ENCODE measurements at places on chromosomes 6 and 20.

DNA sequence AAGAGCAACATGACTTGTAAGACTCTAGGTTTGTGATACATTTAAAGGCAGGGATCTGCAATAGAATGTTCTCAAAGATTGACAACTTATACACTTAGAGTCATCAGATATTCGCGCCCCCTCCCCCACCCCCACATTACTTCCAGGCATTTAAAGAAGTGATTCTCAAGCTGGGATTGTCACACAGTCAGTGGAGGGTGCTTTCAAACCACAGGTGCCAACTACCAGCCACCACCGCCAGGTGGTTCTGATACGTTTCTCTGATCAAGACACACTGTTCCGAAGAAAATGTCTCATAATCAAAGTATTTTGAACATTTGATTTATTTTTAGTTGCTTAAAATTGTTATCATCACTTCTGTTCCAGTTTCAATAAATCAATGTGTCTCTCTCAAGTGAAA is 357.5 kb downstream of the ESR1 start:
- DNase-seq, result no peak

DNA sequence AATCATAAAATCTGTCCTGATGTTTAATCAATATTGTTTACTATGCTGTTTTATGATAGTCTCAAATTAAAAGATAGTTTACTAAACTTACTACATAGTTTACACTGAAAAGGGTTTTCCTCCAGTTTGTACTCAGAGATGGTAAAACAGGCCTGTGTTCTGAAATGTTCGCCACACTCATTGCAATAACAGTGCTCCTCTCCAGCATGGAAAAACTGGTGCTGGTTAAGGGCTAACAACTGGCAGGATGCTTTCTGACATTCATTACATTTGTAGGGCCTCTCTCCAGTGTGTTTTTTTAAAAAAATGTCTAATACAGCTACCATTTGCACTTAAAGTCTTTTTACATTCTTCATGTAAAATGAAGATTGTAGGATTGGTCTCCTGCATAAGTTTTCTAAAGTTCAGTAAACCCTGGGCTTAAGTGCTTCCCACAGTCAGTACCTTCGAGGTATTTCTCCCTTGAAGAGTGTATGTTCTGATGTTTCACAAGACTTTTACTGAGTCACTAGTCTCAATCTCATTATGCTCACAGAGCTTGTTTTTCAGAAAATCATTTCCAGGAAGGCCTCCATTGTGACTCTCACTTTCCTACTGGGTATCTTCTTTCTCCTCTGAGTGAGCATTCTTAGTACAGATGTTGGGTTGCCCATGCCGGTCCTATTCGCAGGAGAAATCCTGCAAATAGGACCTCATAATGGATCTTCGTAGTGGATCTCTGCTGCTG is 8.7 kb upstream of the ZSCAN12 start:
- DNase-seq, result peak; percentile 11

GRCh38 chr20:4688305-4688704 is 33.4 kb upstream of the PRND start:
- DNase-seq, result no peak

DNA sequence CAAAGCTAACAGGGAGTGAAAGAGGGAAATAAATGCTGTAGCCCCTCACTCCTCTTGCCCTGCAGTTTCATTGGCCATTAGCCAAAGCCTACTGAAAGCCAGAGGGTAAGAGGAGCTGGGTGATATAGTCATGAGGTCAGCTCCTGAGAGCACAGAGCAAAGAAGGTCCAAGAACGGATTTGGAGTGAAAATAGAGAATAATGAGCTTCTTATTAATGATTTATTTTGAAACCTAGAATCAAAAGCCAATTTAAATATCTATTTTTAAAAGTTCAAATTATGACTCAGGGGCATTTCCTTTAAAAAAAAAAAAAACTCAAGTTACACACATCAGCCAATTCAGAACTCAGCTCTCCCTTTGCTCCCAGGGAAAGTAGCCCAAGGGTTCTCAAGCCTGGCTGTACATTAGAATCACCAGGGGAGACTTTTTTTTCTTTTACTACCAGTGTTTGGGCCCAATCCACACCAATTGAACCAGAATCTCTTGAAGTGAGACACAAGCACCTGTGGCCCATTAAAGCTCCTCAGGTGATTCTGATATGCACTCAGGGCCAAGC is 79.1 kb downstream of the SNAP25 start:
- peak; percentile 56 for DNase-seq

- no peak for DNase-seq
Observed at GRCh38 chr20:34974246-34974645, 18.6 kb downstream of the MYH7B start.

DNA sequence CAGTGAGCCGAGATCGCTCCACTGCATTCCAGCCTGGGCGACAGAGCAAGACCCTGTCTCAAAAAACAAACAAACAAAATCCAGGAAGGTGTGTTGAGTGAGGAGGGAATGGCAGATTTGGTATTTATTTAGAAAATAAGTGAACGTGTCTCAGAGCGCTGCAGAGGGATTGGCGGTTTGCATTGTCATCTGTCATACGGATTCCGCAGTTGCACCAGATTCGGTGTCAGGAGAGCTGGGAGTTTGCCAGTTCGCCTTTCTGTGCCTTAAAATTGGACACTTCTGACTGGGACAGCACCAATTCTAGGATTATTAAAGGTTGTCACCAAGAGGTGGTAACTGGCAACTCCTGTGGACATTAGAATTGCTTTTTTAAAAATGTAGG is 912 bp downstream of the SNRNP48 start:
- DNase-seq, result peak; percentile 60

DNA sequence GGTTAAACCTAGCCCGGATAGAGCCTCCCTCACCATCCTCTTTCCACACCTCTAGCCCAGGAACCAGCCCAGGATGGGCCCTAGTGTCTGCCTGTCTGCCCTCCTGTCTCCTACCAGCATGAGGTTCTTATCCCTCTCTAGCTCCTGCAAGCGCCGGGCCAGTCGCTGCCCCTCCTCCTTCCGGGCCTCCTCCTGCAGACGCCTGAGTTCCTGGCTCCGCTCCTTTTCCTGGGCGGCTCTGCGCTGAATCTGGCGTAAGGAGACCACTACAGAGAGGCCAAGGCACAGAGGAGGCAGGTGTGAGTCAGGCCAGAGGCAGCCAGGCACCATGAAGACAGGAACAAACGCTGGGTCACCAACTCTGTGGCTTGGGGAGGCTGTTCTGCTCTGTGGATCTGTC is 4.3 kb upstream of the PSORS1C2 start:
- DNase-seq, result peak; percentile 93

DNA sequence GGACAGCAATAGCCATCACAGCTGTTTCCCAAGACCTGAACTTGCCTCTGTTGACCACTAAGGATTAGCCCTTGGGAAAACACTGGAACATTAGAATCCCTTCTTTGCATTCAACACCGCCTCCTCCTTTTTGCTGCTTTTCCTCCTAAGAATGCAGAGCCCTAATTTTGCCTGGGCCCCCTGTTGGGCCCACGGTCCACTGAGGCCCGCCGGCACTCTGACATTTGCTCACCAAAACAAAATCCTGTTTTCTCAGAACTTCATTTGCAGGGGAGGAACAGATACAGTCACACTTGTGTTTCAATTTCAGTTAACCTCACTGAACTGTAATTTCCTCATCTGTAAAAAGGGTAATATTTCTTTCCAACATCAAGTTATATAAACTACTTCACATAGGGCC is 116.0 kb upstream of the JARID2 start:
- DNase-seq, result no peak

- DNase-seq, result no peak
Observed at GRCh38 chr6:151629791-151630190, 136.0 kb downstream of the CCDC170 start.

GRCh38 chr20:47152068-47152467 is 204.4 kb downstream of the ZMYND8 start:
- no peak for DNase-seq

DNA sequence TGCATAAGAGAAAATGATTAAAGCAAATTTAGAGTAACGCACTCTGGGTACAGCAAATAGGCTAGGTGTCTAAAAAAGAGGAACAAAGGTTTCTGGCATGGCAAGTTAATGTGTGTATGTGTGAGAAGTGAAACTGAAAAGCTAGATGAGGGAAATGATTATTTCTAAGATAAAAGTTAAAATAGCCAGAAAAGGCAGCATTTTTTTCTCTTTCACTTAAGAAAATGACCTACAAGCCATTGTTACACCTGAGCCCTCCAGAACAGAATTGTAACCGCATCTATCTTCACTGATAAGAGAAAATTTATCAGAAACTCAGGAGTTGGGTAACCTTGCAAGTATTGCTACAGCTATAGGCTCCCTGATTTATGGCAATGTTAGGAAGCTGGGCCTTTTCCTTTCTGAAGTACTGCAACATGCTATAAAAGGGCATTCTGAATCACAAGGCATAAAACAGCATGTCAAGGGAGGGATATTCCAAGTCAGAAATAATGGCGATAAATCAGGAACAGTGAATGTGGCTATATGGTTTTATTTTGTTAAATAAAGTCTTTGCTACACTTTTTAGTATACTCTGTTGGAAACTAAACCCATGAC is 395.3 kb downstream of the TBC1D32 start:
- no peak for DNase-seq

DNA sequence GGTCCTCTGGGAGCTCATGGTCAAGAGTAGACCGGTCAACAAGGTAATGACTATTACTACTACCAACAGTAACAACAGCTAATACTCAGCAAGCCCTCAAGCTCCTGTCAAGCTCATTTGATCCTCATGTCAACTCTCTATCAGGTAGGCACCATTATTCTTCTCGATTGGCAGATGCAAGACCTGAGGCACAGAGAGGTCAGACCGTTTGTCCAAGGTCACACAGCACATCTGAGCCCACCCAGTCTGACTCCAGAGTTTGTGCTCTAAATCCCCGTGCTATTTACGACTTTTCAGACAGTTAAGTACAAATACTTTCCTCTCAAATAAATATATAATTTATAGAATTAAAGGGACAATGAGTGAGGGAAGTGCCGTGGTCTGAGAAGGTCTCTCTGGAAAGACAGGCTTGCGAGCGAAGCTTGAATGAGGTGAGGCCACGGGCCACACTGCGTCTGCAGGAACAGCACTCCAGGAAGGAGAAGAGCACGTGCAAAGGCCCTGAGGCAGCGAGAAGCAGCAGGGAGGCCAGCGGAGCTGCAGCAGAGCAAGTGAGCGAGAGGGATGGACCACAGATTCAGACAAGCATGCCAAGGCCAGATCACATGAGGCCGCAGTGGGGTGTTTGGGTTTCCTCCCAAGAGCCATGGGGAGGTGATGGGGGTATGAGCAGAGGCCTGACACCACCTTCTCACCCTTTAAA is 117.3 kb downstream of the PREX1 start:
- no peak for DNase-seq

DNA sequence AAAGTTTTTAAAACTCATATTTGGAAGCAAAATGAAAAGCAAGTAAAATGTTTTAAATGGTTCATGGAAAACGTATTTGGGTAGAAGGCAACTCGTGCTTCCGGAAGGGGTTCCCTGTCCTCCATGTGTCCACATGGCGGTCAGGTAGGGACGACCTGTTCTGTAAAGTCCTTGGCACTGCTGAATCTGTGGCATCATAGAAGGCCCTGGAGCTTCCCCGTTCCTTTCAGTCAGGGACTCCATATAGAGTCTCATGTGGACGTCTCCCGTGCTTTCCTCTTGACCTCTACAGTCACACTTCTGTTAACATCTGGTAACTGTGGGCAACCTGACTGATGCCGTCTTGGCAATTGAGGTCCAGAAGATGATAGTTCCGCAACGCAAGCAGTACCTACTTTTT is 11.4 kb downstream of the DYNLT1 start:
- no peak for DNase-seq

DNA sequence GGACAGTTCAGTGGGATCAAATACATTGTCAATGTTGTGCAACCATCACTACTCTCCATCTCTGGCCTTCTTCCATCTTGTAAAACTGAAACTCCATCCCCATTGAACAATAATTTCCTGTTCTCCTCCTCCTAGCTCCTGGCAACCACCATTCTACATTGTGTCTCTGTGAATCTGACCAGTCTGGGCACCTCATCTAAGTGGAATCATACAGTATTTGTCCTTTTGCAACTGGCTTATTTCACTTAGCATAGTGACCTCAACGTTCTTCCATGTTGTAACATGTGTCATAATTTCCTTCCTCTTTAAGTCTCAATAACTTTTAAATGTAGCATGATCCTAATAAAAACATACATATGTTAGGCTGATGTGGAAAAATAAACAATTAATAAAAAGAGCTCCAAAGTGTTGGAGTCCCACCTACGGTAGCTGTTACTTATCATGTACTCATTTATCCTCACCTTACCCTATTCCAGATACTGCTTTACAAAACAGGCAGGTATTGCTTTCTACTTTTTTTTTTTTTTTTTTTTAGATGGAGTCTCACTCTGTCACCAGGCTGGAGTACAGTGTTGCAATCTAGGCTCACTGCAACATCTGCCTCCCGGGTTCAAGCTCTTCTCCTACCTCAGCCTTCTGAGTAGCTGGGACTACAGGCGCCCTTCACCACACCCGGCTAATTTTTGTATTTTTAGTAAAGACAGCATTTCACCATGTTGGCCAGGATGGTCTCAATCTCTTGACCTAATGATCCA is 91.9 kb downstream of the TNFAIP3 start:
- no peak for DNase-seq

GRCh38 chr20:51767867-51768758 is at the start of gene ATP9A:
TSS of gene ATP9A (minus strand) at chr20:51768390. CDS start at chr20:51768369, 21 bp downstream.
- peak; percentile 44 for DNase-seq

GRCh38 chr6:69284176-69284730 is 512.6 kb downstream of the LMBRD1 start:
- no peak for DNase-seq

- DNase-seq, result no peak
Observed at GRCh38 chr6:119303164-119303887, 46.2 kb downstream of the MAN1A1 start.

DNA sequence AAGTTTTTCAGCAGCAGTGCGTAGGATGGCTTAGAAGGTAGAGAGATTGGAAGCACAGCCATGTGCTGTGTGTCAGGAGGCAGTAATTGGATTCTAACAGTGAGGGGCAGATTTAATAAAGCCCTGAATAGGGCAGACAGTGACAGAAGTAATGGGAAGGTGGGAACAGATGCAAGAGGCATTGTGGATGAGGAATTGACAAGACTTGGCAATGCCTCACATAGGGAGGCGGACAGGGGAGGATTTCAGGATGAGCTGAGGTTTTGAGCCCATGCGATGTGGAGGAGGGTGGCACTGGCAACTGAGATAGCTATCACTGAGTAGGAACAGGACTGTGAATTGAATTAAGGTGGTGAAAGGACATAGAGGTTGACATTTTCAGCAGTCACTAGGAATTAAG is 262.2 kb upstream of the FLRT3 start:
- DNase-seq, result no peak

- DNase-seq, result no peak
Observed at GRCh38 chr6:87154641-87154992, 748 bp upstream of the ZNF292 start.

- DNase-seq, result peak; percentile 86
Observed at GRCh38 chr20:33732166-33732970, 572 bp downstream of the ZNF341 start.

DNA sequence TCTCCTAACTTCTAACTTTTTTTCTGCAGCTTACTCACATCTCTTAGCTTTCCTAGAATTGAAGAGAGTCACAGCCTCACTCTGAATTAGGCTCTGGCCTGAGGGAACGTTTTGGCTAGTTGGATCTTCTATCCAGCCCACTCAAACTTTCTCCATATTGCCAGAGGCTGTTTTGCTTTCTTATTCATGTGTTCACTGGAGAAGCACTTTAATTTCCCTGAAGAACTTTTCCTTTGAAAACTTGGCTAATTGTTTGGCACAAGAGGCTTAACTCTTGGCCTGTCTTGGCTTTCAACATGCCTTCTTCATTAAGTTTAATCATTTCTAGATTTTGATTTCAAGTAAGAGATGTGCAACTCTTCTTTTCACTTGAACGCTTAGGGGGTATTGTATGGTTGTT is 138.2 kb upstream of the PLCB4 start:
- DNase-seq, result peak; percentile 2

- DNase-seq, result no peak
Observed at GRCh38 chr6:15263780-15264374, 18.0 kb downstream of the JARID2 start.

GRCh38 chr6:35035481-35036030 is 105.6 kb downstream of the TCP11 start:
- DNase-seq, result no peak

Data from ELR (cell line).